CD14-positive monocyte (primary cell): ENCODE measurements at places on chromosomes 5 and 9.

- peak; percentile 25 for DNase-seq
Observed at GRCh38 chr9:92669527-92669889, 423 bp downstream of the IPPK start.

GRCh38 chr5:89260254-89260653 lies 377.3 kb upstream of the MEF2C start:
- no peak for DNase-seq

DNA sequence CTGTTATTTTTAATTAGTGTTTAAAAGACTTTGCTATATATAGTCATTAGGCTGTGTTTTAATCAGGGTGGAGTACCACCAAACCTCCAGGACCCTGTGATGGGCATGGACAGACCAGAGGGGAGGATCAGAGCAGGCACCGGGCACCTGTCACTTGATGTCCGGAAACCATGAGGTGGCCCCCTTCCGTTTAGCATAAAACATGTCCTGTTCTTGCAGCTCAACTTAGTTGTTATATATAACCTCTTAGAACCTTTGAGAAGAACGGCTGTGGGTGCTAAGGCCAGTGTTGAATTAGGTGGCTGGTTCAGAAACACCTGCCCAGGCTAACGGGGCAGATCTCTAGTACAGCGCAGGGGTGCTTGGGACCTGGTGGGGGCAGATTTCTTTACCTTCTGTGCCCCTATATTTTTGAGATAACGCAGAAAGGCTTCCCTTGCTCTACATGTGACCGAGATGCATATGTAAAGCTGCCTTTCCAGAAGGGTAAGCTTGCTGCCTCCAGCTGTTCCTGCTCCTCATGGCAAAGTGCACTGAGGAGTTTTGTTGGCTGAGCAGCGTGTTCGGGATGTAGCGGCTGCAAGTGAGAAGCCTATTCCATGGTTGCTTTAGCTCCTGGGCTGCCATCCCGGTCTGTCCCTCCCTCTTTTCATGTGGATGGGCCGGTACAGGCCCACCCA lies 255.5 kb downstream of the FANCC start:
- no peak for DNase-seq

GRCh38 chr5:45772402-45772801 lies 76.2 kb upstream of the HCN1 start:
- no peak for DNase-seq

DNA sequence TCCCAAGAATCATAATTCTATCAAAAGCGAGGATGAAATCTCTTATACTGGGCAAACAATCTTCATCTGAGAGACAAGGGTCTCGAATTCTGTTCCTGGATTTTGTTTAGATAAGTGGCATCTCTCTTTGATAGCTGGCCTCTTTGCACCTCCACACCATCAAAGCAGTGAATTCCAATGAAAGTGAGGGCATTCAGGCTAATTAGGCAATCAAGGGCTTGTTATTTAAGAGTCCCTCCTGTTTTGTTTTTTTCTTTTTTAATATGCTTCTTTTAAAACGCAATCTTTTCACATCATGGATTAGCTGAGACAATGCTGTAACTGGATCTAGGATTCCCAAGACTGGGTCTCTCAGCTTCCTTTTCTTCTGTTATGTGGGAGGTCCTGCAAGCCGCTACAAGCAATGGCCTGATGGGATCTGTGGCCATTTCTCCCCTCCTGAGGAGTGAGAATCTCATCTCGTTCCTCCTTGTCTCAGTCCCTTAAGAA lies 67.9 kb downstream of the TNC start:
- DNase-seq = no peak

- DNase-seq = no peak
Observed at GRCh38 chr5:115458003-115458409, 86.6 kb downstream of the FEM1C start.

- DNase-seq = no peak
Observed at GRCh38 chr9:98563212-98563907, 145.4 kb downstream of the GABBR2 start.

DNA sequence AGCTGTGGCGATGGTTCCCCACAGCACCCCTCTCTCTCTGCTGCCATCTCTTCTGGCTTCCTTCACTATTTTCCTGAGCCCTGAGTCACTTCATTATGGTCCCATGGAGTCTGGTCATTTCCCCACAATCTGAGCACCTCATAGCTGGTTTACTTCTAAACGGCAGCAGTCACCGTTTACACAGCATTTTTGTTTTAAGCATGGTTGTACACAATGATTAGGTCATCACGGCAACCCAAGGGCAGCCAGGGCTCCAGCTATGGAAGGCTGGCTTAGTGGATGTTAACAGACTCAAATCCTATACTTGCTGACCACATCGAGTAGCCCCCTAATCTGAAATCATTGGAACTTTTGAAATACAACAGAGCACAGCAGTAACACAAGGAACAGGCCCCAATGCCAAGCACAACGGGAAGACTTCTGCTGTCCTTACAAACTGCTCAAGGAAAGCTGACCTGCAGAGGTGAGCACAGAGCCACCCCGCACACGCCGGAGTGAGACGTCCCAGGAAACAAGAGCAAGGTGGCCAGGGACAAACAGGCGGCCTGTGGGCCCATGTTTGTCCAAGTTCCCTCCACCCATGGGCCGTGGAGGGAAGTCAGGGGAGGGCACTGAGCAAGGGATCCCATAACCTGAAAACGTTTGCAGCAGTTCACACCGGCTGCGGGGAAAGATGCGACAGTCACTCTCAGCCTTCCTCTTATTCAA lies 22.9 kb downstream of the CAMSAP1 start:
- no peak for DNase-seq
